ENCODE measurements at places on chromosomes 5 and 9.

DNA sequence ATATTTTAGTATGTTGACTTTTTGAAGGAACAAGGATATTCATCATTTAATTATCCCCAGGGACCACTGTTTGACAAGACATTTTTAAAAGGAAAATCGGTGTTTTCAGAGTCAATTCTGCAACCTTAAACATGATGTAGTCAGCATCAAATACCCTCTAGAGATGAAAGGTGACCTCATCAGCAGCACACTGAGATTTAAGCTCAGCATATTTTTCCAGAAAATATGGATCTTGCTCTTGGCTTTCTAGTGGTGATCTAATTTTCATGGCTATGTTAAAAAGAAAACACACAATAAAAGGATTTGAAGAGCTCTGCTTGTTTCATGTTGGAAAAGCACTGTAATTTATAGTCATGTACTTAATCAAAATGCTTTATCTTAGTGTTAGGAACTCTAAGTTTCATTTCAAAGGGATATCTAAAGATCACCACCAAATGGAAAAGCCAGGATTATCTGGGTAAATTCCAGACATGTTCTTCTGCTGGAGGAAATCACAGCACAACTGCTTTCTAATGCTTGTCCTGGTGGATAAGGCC, 487.2 kb downstream of the ENC1 start:
- DNase-seq, result no peak

DNA sequence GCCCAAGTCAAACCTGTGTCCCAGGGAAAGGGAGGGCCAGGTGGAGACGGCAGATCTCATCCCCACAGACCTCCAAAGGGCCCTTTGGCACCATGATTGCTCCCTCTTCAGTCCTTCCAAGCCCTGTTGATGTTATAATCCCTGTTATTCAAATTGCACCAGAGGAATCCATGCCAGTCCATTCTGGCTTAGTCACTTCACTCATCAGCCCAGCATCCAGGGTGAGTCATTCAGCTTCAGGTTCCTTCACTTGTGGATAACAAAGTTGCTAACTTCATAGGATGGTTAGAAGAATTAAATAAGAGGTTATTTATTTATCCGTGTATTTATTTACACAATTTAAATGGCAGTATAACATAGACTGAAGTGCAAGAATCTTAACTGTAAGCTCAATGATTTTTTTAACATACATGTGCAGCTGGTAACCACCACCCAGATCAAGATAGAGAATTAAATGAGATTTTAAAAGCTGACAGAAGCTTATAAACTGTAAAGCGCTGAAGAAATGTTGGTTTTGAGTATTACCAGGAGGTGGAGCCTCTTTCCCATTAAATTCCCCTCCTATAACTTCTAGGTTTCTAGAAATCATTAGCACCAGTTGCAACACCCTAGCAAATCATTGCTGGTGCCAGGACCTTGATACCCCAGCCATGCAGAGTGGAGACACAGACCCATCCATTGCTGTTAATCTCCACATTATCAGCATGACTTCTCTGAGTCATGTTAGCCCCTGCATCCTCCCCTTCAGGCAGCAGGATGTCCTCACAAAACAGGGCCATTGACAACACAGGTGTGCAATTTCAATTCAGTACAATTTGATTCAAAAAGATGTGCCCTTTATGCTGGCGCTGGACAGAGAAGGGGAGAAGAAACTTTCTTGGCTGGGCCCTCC, 77.4 kb downstream of the SEC61B start:
- DNase-seq, result no peak

DNA sequence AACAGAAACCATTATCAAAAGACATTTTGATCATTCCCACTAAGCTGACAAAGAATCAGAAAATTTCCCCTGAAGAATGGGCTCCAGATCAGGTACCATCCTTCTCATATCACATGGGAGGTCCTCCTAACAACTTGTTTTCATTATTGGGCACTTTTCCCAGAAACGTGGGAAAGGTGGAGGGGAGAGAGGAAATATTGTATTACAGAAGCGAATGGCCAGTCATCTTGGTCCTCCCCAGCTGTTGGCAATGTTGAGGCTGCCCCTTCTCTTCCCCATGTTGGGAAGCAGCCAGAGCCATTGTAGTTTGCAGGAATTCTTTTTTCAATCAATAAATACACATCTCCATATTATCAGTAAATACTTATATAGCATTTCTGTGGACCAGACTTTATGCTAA, 126.2 kb upstream of the ZNF608 start:
- DNase-seq, result no peak

- no peak for DNase-seq
Observed at GRCh38 chr9:82996941-82997340, 66.0 kb downstream of the RASEF start.
